RWPE2 (cell line): ENCODE measurements at places on chromosomes 7 and 10.

DNA sequence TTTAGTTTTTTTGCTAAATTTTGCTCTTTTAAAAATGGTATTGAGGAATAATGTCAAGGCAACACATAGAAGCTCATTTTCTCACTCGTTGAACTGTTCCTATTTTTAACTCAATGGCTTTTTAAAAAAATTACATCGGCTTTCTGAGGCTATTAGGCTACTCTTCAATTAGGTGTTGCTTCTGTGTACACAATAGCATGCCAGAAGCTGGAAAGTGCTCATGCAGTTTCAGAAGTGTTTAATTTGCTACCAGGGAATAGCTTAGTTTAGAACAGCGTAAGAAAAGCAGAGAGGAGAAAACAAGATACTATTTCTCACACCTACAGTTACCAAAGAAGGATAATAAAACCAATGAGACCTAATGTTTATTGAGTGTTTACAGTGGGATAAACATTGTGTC, 157.4 kb downstream of the NXPH1 start:
- DNase-seq = no peak

DNA sequence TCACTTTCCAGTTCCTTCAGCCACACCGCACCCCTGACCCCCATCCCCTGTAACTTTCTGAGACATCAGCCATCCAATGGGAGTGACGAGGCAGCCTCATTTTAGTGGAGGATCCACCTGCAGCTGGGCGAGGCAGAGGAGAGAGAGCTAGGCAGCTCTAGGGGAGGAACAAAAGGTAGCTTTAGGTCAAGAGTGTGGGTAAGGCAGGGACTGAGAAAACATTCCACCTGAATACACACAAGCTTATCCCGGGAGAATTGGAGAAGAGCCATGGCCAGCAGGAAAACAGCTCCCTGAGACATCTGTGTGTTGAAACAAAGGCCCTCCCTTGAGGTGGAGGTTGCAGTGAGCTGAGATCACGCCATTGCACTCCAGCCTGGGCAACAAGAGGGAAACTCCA, 6.7 kb upstream of the KLRG2 start:
- DNase-seq = no peak

GRCh38 chr7:46015107-46015868, 94.2 kb upstream of the IGFBP3 start:
- no peak for DNase-seq

DNA sequence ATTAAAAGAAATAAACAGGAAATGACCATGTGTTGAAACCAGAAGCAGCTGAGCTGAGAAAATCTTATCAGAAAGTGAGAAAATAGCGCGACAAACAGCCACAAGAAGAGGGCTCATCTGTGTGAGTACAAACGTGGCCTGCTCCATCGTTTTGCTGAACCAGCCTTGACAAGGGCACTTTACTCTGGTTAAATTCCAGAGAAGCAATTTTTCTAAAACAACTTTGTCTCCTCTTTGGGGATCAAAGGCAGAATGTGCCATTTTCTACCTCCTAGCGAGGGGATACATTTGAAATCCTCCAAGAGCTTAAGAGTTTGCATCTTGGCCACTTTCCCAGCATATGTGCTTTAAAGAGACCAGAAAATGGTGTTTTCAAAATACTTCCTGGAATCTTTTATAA, 51.3 kb upstream of the VIPR2 start:
- DNase-seq = no peak

GRCh38 chr7:44787041-44787440, 9.4 kb upstream of the PPIA start:
- no peak for DNase-seq

- no peak for DNase-seq
Observed at GRCh38 chr7:125149151-125149550, 219.5 kb upstream of the POT1 start.

DNA sequence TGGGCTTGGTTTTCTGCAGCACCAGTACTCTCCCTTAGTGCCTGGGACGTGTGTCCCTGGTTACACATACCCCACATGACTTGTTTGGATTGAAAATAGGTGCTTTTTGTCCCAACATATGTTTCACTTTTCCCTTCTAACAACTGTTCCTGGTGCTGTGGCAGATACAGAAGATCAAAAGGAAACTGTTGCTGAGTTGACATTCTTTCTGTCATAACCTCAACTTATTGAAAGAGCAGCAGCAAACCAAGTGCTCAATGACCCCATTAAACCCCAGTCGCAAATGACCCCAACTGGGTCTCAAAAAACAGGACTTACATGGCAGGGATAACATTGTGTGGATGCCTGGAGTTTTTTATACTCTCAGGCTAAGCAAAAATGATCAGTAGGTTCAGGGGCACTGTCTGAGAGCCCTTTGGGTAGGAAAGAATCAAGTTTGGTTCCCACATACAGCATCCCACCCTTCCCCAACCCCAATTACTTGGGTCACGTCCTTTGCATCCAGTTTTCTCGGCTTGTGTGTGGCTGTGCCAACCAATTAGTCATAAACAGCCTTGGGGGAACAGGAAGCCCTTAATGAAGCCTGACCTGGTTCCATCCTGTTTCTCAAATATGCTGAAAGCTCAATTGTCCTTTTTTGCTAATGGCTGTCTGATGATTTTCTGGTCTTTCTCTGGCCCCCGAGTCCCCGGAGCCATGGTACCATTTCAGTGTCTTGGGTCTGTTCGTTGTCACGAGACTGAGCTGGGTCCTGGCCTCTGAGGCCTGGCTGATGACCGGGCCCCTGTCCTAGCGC, 4.9 kb downstream of the HKDC1 start:
- no peak for DNase-seq

GRCh38 chr10:24806262-24806661, 82.6 kb upstream of the ARHGAP21 start:
- DNase-seq = no peak

DNA sequence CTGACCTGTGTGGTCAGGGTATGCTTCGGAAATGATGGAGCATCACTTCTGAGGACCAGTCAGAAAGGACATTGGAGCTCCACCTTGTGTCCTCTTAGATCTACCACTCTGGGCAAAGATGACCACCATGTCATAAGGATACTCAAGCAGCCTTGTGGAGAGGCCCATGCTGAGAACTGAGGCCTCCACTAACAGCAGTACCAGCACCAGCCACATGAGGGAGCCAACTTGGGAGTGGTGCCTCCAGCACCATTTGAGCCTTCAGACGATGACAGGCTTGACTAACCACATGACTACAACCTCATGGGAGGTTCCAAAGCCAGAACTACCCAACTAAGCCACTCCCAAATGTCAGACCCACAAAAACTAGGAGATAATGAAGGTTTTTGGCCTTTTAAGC, 116.0 kb downstream of the NPTX2 start:
- DNase-seq = no peak

DNA sequence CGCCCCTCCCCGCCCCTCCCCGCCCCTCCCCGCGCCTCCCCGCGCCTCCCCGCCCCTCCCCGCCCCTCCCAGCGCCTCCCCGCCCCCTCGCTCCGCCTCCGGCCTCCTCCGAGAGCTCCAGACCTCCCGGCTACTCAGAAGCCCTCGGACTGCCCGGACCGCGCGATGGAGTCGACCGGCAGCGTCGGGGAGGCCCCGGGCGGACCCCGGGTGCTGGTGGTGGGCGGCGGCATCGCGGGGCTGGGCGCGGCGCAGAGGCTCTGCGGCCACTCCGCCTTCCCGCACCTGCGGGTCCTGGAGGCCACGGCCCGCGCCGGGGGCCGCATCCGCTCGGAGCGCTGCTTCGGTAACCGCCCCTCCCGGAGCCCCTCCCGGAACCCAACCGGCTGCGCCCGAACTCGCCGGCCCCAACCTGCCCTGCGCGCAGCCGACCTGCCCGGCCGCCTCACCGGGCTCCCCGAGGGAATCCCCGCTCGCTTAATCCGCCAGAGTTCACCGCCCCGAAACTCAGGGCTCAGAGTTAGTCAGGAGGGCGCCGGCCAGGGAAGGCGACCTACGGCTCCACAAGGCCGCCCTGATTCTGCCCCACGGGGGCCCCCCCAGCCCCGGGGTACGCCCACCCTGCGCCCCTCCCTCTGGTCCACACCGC, at the start of gene PAOX:
PAOX (plus strand) TSS at position 111 of the 649 bp plus-strand sequence; CDS start at position 166, 55 bp downstream.
- DNase-seq = no peak

DNA sequence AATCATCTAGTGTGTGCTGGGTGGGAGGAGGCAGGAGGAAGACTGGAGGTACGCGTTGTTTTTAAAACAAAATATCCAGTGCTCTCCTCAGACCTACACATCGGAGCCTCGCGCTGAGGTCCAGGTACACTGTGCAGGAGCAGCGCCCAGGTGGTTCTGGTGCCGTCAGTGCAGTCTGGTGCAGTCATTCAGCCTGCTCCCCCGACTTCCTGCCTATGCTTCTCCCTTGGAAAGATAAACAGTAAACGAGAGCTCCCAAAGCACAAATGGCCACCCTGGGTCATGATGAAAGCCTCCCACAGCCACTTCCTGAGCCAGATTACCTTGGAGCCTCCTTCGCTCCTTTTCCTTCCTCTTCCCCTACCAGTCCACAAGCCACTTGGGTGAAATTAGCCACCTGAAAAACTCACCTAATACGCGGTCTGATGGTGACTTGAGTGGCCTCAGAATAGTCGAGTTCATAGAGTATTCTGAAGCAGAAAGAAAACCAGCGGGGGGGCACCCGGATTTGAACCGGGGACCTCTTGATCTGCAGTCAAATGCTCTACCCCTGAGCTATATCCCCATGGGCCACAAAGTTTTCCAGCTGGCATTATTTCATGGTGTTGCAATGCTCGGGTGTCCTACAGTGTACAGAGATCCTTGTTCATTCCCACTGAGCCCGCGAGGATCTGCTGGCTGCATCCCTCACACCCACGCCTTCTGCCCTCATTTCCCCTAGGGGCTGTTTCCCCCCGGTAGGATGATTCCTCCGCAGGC, 82.5 kb downstream of the ZNF467 start:
- DNase-seq = no peak

GRCh38 chr10:101564490-101564991, 23.5 kb downstream of the POLL start:
- DNase-seq = peak; percentile 42

DNA sequence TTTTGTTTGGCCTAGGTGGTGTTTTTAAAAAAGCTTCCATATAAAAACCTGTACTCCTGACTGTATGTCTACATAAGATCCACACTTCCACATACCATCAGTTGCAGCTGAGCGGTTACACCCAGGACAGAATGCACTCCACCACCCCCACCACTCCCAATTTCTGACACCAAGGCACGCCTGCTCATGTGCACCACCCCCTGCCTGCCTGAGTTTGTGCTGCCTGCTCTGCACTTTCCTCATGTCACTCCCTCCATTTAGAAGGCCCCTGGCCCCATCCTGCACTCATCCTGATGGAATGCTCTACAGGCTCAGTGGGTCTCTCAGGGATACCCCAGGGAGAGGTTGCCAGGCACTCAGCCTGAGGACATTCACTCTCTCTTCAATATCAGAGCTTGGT, 6.5 kb downstream of the VPS41 start:
- no peak for DNase-seq

DNA sequence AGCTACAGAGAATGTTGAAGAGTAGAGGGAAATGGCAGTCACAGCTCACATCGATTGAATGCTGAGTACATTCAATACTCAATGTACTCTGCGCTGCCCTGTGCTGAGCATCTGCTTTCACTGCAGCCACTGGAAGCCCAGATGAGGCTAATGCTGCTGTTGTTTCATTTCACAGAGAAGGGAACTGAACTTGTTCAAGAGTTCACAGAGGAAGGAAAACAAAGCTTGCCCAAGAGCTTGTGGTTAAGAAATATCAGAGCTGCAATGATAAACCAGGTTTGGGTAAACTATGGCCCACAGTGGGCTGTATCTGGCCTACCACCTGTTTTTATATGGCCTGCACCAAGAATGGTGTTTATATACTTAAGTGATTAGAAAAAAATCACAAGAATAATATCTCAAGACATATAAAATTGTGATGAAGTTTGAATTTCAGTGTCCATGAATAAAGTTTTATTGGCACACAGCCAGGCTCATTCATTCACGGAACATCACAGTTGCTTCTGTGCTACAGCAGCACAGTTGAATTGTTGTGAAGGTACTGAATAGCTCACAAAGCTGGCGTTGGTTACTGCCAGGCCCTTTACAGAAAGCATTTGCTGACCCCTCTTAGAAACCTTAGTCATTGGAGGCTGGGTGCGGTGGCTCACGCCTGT, 64.1 kb downstream of the CFAP58 start:
- DNase-seq = no peak

DNA sequence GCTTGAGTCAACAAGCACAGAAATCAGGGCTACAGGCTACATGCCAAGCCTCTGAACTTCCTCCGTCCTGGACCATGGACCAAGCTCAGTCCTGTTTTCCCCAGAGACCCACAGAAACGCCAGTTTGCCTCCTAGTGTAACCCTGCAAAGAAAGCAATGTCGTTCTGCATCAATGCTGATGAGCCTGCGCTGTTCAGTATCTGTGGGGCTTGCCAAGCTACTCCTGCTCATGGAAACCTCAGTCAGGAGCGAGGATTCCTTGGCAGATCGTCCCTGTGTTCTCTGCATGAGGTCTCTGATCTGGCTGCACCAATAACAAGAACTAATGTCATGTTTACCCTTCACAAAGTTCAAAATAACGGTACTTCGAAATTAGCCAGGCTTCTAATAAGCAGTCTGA, 495.5 kb upstream of the C7orf33 start:
- DNase-seq = no peak

DNA sequence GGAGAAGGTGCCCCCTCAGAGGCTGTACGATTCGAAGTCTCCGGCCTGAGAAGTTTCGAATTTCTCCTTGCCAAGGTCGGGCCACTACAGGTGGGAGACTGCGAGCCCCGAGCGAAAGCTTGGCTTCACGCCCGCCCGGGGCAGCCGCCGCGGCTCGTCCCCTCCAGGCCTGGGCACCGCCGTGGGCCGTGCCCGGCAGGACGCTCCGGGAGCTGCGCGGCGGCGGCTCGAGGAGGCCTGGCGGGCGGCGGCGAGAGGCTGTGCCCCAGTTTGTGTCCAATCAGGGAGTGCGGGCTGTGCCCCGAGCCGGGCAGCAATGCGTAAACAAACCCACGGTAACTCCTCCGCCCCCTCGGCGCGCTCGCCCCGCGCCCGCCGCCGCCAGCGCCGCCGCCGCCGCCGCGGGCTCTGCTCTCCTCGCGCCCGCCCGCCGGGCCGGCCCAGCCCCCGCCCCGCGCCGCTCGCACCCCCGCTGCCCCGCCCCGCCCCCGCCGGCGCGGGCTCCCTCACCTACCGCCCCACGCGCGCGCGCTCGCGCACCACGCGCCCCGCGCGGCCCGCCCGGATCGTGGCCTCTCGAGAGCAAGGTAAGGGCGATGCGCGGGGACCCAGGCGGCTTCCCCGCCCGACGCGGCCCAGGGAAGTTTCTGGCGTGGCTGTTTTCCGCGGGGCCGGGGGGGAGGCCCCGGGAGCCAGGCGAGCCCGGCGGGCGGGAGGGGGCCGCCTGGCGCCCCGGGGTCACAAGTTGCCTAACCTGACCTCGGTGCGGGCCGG, 57.8 kb upstream of the PCGF5 start:
- no peak for DNase-seq

GRCh38 chr10:114239994-114240345, 916 bp downstream of the VWA2 start:
- no peak for DNase-seq
